Lung (tissue), 17 donors: ENCODE measurements at places on chromosomes 12 and 14. TPM values are rescaled to one million over a fixed set of nuclear protein-coding genes. Genes with fewer than 3 reads are reported as not detected.

- H3K4me3 ChIP-seq = no peak overlapping the region
- no peaks in the 10 kb centered on the region for H3K36me3 ChIP-seq
- peaks cover 3% of the 10 kb centered on the region for H3K4me1 ChIP-seq
- peak; percentile 76 for DNase-seq
- H3K27me3 ChIP-seq = no peaks in the 10 kb centered on the region
Observed at GRCh38 chr12:121668750-121669520, 519 bp downstream of the MORN3 start.

- H3K27ac ChIP-seq = no peak overlapping the region
- no peak for DNase-seq
- peaks cover 16% of the 10 kb centered on the region for H3K4me1 ChIP-seq
Observed at GRCh38 chr14:34138175-34138574, 187.3 kb upstream of the EGLN3 start.

- DNase-seq = no peak
- no peaks in the 10 kb centered on the region for H3K27me3 ChIP-seq
- peak within 1 kb of the TSS; percentile 84 for H3K27ac ChIP-seq
- no peak within 1 kb of the TSS for H3K4me3 ChIP-seq
- H3K4me1 ChIP-seq = peaks cover 7% of the 10 kb centered on the region
- H3K36me3 ChIP-seq = no peaks in the 10 kb centered on the region
Observed at GRCh38 chr14:93976477-93977057, at the start of gene ASB2. Gene ASB2, minus strand, starts transcription at chr14:93976570. Its CDS starts 12,031 bp downstream, at chr14:93964539.

GRCh38 chr12:62158461-62159360, 101.5 kb upstream of the USP15 start:
- DNase-seq = no peak
- no peaks in the 10 kb centered on the region for H3K36me3 ChIP-seq
- H3K27me3 ChIP-seq = no peaks in the 10 kb centered on the region

GRCh38 chr12:67964456-67964855, 24.8 kb upstream of the IFNG-AS1 start:
- DNase-seq = no peak
- no peak overlapping the region for H3K27ac ChIP-seq
- no peaks in the 10 kb centered on the region for H3K4me1 ChIP-seq
- H3K27me3 ChIP-seq = no peaks in the 10 kb centered on the region

DNA sequence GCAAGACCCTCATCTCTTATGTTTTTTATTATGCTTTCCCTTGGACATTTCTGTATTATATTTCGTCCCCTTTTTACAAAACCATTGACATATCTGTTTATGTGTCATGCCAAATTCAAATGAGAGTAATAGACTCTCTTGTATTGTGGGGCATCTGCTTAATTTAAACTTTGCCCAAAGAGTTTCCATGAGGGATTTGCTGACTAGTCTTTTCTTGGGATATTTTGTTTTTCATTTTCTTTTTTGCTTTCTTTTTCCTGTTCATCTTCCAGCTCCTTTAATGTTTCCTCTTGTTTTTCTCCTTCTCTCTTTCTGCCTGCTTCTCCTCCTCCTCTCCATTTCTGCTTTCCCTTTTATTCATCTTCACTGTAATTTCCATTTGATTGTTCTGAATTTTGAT, 13.8 kb upstream of the ZNF26 start:
- no peaks in the 10 kb centered on the region for H3K4me1 ChIP-seq
- no peak for DNase-seq
- no peaks in the 10 kb centered on the region for H3K27me3 ChIP-seq
- no peak overlapping the region for H3K27ac ChIP-seq

DNA sequence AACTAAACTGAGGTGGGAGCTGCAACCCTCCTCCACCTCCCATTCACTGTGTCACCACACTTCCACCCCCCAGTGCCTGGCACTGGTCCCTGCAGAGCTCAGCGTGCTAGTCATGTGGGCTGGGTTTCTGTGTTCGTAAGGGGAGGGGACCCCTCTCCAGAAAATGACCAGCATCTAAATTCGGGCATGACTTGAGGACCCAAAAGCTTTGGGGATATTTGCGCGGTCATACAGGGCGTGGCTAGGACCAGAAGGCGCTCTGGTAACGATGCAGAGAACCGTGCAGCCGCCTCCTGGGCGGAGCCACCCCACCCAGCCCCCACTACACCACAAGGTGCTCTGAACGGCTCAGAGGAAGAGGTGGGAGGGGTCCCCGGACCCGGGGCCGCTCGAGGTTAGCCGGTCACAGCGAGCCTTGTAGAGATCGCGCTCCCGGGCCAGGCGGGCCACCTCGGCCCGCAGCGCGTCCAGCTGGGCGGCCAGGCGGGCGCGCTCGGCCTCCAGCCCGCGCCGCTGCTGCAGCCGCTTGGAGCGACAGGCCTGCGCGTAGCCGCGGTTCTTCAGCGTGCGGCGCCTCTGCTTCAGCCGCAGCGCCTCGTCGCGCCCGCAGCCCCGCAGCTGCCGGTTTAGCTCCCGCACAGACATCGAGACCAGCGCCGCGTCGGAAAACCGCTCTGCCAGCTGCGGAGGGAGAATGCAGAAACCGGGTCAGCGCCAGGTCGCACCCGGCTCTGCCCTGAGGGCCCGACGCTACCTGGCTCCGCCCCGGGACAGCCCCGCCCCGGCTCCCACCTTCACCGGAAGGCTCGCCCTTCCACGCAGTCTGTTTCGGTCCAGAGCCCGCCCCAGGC, 9.8 kb downstream of the CPNE6 start:
- H3K4me3 ChIP-seq = peak overlapping the region; percentile 49

- H3K4me1 ChIP-seq = peaks cover 4% of the 10 kb centered on the region
- no peaks in the 10 kb centered on the region for H3K27me3 ChIP-seq
- H3K27ac ChIP-seq = no peak overlapping the region
- no peak for DNase-seq
- H3K4me3 ChIP-seq = no peak overlapping the region
- H3K36me3 ChIP-seq = no peaks in the 10 kb centered on the region
Observed at GRCh38 chr12:31727192-31727591, 1.6 kb downstream of the AMN1 start.

- H3K27me3 ChIP-seq = no peaks in the 10 kb centered on the region
- no peaks in the 10 kb centered on the region for H3K36me3 ChIP-seq
- H3K27ac ChIP-seq = peak overlapping the region; percentile 72
- H3K4me3 ChIP-seq = no peak overlapping the region
- H3K4me1 ChIP-seq = peaks cover 15% of the 10 kb centered on the region
Observed at GRCh38 chr12:96219700-96220206, 25.6 kb downstream of the ELK3 start.

DNA sequence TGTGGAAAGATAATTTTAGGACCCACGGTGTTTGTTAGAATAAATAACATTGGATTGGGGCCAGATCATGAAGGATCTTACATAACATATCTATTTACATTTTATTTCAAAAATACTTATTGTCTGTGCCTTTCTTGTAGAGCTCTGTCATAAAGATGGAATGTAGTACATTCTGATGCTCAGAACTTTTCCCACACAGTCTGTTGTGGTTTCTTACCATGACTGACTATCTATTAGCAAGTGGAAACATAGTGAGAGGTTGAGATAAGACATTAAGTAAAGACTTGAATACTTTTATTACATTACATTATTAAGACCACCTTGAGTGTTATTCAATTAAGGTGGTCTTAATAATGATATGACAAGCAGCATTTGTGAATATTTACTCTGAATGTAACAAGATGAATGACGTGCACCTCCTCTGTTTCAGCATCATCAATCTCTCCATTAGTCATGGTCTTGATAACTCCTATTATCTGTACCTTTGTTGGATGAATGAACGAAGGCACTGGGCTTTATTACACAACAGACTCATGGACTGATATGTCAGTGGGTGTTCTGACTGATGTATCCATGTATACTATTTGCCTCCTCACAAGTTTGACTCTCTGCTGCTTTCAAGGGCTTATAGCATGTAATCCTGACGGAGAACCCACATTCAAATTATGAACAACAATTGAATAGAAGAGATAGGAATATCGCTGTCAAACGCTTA, 883.0 kb upstream of the FLRT2 start:
- no peaks in the 10 kb centered on the region for H3K36me3 ChIP-seq
- no peak overlapping the region for H3K27ac ChIP-seq
- H3K4me1 ChIP-seq = no peaks in the 10 kb centered on the region
- no peaks in the 10 kb centered on the region for H3K27me3 ChIP-seq

The LALBA gene
- not detected for total RNA-seq

The TRIM9 gene
- total RNA-seq = 1.3 TPM

The VDR gene
- 27.4 TPM for total RNA-seq

The AKAP5 gene
- 1.8 TPM for total RNA-seq

The FOXG1 gene
- total RNA-seq = not detected

The MGAT2 gene
- total RNA-seq = 44.2 TPM

The PNN gene
- total RNA-seq = 38.1 TPM

The FGF23 gene
- not detected for total RNA-seq
